NCI-H748 treated with DMSO at 0.1 percent for 48 hours (cell line): ENCODE measurements at places on chromosomes 3 and 15.

GRCh38 chr3:141649871-141650270 is 88.2 kb upstream of the RNF7 start:
- DNase-seq: no peak

- DNase-seq: peak; percentile 38
Measured at GRCh38 chr15:29139540-29140459, 129.8 kb downstream of the NSMCE3 start.

- DNase-seq: no peak
Measured at GRCh38 chr3:9099702-9100512, 136.6 kb upstream of the RAD18 start.

DNA sequence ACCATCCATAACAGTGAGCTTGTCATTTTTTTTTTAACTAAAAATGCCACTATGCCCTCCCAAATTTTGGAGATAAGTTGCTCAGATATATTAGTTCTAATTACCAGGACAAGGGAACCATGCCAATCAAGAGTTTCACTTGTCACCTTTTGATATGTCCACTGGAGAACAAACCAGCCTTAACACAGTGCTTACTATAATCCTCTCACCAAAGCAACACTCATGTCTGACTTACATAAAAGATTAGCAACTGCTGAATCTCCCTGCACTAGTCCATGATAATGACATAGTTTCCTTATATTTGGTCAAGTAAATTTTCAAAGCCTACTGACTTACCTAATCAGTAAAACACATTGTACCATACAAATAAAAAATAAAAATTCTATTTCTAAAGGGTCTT is 44.4 kb downstream of the TTBK2 start:
- no peak for DNase-seq

DNA sequence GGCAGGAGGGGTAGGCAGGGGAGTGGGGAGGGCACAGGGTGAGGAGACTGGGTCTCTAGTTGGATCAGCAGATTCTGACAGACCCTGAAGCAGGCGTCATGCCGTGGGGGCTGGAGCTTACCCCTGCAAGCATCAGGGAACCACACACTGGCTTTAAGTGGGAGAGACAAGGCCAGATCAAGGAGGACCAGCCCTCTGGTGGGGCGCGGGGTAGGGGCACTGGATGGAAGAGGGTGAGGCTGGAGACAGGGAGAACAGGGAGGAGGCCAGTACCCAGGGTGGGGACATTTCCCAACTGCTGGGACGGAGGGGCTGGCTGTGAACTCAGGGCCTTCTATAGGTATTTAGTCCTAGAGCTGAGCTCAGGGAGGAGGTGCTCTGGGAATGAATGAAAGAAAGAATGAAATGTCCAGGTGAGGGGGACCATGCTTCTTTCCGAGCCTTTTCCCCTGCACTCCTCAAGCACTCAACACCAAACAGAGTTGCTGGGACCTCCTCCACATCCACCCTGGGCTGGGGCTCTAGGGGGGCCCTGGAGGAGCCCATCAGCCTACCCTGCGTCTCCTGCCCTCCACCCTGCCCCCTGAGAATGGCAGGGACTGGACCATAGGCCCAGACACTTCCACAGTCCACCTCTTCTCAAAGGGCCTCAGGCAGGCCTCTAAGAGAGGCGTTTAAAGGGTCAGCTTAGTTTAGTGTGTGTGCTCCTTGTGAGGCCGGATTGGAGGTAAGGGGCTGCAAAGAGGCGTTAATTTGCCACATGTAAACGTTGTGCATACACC is 49.0 kb upstream of the FGD5 start:
- DNase-seq: no peak

GRCh38 chr3:129966876-129967275 is 7.6 kb upstream of the TRH start:
- no peak for DNase-seq

DNA sequence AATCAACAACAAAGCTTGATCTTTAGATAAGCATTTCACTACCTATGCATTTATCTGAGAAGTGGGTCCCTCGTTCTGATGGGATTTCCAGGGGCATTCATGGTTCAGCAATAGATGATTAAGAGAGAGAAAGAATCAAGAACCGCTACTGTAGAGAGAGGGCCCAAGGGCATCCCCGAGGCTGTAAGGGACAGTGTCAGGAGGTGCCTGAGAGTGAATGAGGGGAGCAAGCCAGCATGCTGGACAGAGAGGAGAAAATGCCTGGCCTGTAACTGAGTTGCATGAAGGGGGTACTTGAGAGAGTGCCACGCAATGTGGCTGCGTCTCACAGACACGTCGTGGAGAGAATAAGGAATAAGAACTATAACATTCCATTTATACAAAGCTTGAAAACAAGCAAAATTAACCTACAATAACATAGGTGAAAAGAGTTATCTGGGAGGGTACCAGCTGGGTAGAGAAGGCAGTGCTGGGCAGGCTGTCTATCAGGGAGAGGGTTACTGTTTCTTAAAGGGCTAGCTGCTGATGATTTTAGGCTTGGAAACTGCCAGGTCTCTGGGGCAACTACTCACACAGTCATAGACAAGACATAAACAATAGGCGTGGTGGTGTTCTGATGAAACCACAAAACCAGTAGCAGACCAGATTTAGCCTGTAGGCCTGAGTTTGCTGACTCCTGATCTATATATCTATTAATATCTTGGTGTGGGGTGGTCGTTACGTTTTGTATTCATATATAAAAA is 374.6 kb upstream of the CFAP20DC start:
- DNase-seq: no peak

GRCh38 chr3:194671511-194671899 is 486 bp downstream of the LSG1 start:
- peak; percentile 5 for DNase-seq

GRCh38 chr15:48671103-48672022 is 25.9 kb upstream of the FBN1 start:
- no peak for DNase-seq

DNA sequence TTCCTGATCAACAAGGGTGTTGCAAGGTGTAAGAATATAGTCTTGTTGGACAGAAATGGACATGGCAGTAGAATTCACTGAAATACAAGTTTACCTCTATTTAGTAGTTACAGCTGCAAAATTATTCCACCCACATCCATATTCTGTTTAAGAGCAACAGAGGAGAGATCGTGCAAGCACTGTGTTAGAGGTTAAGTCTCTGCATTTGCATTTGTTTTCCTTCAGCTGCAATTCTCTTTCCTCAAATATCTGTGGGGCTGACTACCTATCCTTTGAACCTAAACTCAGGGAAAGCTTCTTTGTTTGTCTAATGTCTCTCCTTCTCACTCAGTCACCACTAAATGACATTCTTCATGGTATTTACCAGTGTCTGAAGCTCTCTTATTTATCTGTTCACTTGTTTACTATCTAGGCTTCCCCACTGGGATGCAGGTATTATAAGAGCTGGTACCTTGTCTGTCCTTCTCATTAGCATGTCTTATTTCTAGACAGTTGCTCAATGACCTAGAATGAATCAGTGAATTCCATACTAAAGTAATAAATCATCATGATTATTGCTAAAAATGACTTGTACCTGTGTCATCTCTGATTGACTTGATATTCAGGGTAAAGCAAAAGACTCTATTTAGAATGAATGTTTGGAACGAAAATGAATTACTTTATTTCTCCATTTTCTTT is 175.3 kb upstream of the FEZF2 start:
- no peak for DNase-seq

- DNase-seq: peak; percentile 50
Measured at GRCh38 chr15:98421419-98422129, 226.8 kb upstream of the IGF1R start.

DNA sequence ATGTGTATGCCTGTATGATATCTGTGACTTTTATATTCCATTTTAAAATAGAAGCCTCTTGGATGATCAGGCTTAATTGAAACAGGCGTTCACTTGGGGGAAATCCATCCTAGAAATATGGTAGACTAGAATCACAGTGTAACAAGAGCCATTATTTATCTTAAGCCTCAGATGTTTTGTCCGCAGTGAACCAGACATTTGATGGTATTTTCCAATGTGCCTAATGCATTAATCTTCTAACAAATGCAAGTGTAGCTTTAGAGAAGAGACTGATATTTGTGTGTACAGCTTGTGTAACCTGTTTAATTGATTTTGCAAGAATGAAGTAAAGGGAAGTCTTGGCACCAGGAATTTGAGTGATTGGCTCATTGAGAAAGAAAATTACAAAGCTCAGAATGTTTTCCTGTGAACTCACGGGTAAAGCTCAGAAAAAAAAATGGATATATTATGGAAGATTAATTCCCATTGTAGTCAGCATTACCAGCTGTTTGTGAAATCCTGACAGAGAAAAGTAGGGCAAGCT is 155.7 kb downstream of the SV2B start:
- DNase-seq: no peak

DNA sequence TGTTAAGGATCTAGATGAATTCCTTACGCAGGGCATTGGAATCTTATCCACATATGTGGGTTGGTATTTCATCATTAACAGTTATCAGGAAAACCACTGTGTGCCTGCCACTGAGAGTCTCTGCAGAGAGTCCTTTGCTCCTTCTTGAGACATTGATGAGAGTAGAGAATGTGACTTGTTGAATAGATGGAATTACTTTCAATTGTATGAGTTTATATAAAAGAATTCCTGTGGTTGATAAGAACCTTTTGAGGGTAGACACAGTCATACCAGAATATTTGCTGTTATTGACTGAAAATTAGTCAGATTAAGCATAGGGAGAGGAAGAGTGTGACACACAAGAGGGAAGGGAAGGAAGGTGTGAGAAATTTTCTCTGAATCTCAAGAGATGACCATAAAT is 30.8 kb downstream of the ARHGEF26 start:
- no peak for DNase-seq

DNA sequence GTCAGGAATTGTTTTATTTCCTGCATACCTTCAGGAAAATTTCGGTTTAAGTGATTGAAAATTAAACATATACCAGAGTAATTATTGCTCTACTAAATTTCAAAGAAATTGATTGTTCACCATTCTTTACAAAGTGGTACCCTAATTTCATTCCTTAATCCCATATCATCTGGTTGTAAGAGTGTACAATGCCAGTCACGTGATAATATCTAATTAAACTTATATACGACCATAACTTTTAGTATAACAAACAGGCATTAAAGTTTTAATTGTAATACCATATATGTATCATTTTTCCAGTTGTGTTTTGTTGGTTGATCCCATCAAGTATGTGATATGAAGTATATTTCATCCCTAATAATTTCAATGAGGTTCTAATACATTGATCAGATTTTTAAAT is 74.8 kb upstream of the PLSCR5 start:
- DNase-seq: no peak

GRCh38 chr15:79977431-79978054 is 6.5 kb upstream of the BCL2A1 start:
- DNase-seq: no peak

GRCh38 chr3:50584391-50584790 is 15.1 kb downstream of the HEMK1 start:
- DNase-seq: no peak

GRCh38 chr3:70840106-70840870 is 527.9 kb upstream of the MDFIC2 start:
- DNase-seq: no peak

GRCh38 chr3:58899159-58899952 is 150.5 kb downstream of the CFAP20DC start:
- no peak for DNase-seq

DNA sequence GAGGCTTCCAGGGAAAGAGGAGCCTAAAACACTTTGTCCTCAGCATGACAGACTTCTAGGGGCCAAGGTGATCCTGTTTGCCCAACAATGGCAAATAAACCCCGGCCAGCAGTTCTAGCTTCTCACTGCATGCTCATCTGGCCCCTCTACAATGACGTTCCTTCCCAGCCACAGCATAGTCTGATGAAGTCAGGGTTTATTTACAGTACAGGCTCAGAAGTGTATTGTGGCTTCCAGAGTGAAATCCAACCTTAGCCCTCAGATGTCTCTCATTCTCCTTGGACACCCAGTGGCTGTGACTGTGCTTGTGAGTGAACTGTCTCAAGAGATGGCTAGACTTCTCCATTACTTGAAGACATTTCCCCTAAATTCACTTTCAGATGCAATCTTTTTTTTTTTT is 40.8 kb downstream of the BFSP2 start:
- DNase-seq: no peak

- DNase-seq: no peak
Measured at GRCh38 chr3:110518031-110518430, 553.6 kb upstream of the NECTIN3 start.

DNA sequence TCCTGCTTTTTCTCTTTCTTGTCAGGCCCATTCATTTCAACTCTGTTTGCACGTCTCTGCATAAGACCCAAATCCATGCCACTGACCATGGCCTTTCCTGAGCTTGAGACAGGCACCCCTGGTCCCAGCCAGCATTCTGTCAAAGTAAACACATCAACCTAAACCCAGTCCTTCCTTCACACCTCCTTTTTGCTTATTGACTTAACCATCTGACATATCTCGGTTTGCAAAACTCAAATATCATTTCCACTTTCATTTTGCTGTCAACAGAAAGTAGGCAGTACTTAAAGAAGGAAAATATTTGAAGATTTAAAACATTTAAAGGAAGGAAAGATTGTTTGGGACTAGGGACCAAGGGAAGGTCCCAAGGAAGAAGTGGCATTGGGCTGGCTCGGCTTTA is 48.2 kb upstream of the KBTBD8 start:
- DNase-seq: no peak

DNA sequence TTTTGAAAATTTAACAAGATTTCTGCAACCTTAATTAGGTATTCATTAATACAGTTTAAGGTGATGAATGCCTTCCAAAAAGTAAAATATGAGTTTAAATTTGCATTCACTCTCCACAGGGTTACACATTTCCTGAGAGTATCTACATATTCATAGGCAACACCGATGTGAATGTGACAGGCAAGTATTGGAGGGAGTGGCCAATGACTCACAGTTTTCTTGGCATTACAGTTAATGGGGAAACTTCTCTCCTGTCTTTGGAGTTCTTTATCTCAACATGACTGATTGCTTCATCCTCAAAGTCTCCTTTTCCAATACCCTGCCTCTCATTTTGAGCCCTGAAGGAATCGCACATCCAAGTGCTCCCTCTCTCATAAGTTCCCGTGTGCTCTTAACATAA is 181.9 kb upstream of the CHL1 start:
- no peak for DNase-seq

GRCh38 chr3:197499427-197499826 is 56.3 kb downstream of the BDH1 start:
- no peak for DNase-seq

DNA sequence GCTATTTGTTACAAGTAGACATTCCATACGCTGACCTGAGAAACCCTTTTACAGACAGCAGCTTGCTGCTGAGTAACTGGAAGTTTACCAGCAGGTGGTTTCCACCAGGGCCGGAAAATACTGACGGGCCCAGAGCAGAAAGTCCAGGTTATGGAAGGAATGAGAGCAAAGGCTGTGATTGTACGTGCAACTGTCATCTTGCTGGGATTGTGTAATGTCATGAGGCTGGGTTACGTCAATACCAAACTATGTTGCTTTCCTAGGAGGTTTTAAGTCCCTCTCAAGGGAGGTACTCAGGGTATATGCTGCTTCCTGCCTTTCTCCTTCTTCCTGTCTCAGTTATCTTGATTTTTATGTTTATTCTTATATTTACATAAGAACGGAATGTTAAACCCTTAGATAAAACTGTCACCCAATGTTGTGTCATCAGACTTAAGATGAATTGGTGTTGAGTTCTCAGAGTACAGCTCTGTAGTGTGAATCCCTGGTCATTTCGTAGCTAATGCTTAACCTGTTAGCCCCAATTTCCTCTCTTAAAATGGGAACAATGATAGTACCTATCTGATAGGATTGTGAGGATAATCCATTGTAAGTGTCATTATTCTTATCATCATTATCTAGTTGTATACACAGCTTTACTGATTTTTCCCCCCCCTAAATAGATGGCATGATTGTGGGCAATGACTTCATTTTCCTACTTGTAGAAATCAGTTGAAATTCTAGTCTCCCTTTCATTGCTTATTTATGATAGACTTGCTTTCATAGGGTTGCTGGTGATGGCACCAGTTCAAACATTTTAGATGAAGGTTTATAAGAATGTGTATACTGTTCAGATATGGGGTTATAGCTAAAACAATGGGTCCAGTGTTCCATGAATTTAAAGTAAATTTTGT is 101.4 kb downstream of the FNDC3B start:
- no peak for DNase-seq
